ENCODE measurements at places on chromosomes 4 and X.

GRCh38 chr4:136925203-136925602 lies 607.1 kb downstream of the PCDH18 start:
- H3K27ac ChIP-seq: no peak overlapping the region
- no peaks in the 10 kb centered on the region for H3K36me3 ChIP-seq
- no peaks in the 10 kb centered on the region for H3K27me3 ChIP-seq
- H3K4me1 ChIP-seq: no peaks in the 10 kb centered on the region
- no peak for DNase-seq

DNA sequence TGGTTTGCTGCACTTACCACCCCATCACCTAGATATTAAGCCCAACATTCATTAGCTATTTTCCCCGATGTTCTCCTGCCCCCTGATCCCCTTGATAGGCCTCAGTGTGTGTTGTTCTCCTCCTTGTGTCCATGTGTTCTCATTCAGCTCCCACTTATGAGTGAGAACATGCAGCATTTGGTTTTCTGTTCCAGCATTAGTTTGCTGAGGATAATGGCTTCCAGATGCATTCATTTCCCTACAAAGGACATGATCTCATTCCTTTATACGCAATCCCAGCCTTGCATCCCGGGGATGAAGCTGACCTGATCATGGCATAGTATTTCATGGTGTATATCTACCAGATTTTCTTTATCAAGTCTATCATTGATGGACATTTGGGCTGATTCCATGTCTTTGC lies 99.0 kb upstream of the DCAF12L2 start:
- no peaks in the 10 kb centered on the region for H3K36me3 ChIP-seq
- H3K27ac ChIP-seq: no peak overlapping the region
- DNase-seq: no peak
- no peaks in the 10 kb centered on the region for H3K4me1 ChIP-seq

GRCh38 chrX:3166670-3167455 lies 125.6 kb downstream of the ARSF start:
- DNase-seq: no peak
- no peak overlapping the region for H3K4me3 ChIP-seq
- no peaks in the 10 kb centered on the region for H3K4me1 ChIP-seq
- H3K36me3 ChIP-seq: no peaks in the 10 kb centered on the region
- H3K27me3 ChIP-seq: peaks cover 5% of the 10 kb centered on the region

GRCh38 chr4:112509243-112510141 lies 6.5 kb downstream of the NEUROG2 start:
- H3K27me3 ChIP-seq: peaks cover 86% of the 10 kb centered on the region
- peaks cover 23% of the 10 kb centered on the region for H3K4me1 ChIP-seq
- peak overlapping the region; percentile 69 for H3K4me3 ChIP-seq
- peaks cover 4% of the 10 kb centered on the region for H3K36me3 ChIP-seq

GRCh38 chr4:151807220-151807619 lies 46.4 kb upstream of the GATB start:
- no peaks in the 10 kb centered on the region for H3K4me1 ChIP-seq
- no peak overlapping the region for H3K4me3 ChIP-seq
- no peak for DNase-seq
- H3K36me3 ChIP-seq: no peaks in the 10 kb centered on the region

GRCh38 chr4:81454948-81455347 lies 16.8 kb downstream of the RASGEF1B start:
- H3K36me3 ChIP-seq: peaks cover 5% of the 10 kb centered on the region
- H3K27me3 ChIP-seq: no peaks in the 10 kb centered on the region
- no peak overlapping the region for H3K27ac ChIP-seq
- no peak overlapping the region for H3K4me3 ChIP-seq
- no peak for DNase-seq

DNA sequence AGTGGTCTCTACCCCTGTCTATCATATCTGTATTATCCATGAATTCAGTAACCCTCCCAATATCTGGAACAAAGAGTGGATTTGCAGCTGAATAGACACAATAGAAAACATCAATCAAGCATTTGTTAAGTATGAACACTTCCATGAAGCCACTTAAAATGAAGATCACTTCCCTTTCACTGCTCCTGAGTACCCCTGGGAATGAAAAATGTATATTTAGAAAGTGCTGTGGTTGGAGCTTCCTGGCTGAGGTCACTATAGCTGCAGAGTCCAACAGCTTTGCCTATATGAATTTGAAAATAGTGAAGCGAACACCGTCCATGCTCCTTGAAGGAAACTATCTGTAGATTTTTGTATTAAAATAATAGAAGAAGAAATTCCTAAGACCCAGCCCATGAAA lies 227.0 kb downstream of the DTHD1 start:
- no peaks in the 10 kb centered on the region for H3K27me3 ChIP-seq
- no peaks in the 10 kb centered on the region for H3K4me1 ChIP-seq
- no peak for DNase-seq
- peaks cover 2% of the 10 kb centered on the region for H3K36me3 ChIP-seq
- H3K4me3 ChIP-seq: no peak overlapping the region

GRCh38 chrX:13888284-13888683 lies 71.4 kb upstream of the GPM6B start:
- no peak overlapping the region for H3K4me3 ChIP-seq
- H3K27me3 ChIP-seq: peaks cover 5% of the 10 kb centered on the region
- no peak overlapping the region for H3K27ac ChIP-seq

DNA sequence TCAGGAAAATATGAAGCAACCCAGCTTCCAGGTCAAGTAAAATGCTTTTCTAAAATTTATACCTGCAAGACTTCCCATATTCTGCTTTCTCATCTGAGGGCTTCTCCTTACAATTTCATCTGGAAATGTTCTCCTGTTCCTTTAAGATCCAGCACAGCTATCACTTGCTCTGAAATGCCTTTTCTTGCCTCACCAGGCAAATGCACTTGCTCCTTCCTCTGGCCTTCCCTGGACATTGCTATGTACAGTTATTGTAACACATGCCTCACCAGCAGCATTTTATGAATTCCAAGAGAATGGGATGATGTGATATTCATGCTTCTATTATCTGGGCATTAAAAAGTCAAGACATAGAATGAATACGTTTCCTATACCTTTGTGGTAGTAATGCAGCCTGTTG lies 842.1 kb upstream of the INTU start:
- H3K4me1 ChIP-seq: no peaks in the 10 kb centered on the region
- H3K36me3 ChIP-seq: no peaks in the 10 kb centered on the region
- no peak for DNase-seq
- no peaks in the 10 kb centered on the region for H3K27me3 ChIP-seq
- H3K4me3 ChIP-seq: no peak overlapping the region

All from T-helper 17 cell (primary cell).